Suppressor macrophage treated with lipopolysaccharide for 4 hours (primary cell): ENCODE measurements at places on chromosomes 11 and 22.

- no peak for DNase-seq
Measured at GRCh38 chr11:116861539-116861938, 24.1 kb upstream of the APOA1 start.

GRCh38 chr22:46961591-46962295 is 199.3 kb downstream of the TBC1D22A start:
- DNase-seq, result no peak

DNA sequence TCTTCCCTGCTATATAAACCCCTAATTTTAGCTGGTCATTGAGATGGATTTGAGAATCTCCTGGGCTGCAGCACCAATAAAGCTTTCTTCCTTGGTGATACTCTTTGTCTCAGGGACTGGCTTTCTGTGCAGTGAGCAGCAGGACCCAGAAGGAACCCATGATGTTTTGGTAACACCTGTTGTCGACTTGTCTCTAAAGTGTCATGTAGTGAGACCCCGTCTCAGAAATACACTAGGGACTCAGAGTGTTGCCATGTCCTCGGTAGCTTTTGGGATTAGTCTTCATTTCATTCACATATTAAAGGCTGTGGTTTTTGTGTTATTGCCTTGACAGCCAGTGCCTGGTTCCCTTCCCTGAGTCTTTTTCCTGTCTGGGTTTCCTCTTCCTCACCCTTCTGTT is 1078.7 kb downstream of the TBC1D22A start:
- DNase-seq, result no peak

DNA sequence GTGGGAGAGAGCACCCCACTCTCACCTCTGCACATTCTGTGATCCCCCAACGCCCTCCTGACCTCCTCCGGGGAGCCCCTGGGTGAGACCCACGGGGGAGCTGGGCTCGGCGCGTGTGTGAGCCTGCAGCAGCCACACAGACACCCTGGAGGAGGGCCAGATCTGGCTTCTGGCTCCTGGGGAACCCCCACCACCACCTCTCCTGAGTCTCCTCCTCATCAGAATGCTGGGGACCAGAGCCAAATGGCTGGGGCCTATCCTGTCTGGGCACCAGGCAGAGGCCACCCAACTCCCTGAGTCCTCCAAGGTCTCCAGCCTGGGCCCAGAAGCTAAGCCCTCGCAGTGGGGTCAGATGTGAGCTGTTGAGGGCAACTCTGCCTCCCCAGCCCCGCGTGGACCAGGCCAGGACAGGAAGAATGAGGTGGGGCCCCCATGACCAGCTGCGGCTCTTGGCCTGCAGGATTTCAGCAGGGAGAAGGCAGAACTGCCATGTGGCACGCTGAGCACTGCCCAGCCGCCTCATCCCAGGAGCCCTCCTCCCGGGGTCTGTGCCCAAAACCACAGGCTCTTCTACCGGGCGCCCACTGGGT is 5.5 kb upstream of the PIM3 start:
- no peak for DNase-seq

GRCh38 chr22:30557243-30557642 is 10.7 kb upstream of the SEC14L6 start:
- DNase-seq, result no peak

DNA sequence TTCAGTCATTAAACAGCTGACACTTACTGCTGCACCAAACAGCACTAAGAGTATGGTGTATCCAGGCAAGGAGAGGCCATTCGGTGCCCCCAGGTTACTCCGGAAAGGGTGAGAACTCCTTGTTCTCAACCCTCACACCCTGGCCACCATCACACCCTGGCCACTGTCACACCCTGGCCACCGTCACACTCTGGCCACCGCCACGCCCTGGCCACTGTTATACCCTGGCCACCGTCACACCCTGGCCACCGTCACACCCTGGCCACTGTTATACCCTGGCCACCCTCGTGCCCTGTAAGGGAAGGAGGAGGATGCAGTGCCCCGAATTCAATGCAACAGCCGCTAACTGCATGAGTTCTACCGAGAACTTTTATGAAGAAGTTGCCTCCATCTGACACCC is 644.4 kb downstream of the TBC1D22A start:
- DNase-seq, result no peak

GRCh38 chr11:107808521-107808920 is 50.1 kb downstream of the SLC35F2 start:
- no peak for DNase-seq

- no peak for DNase-seq
Measured at GRCh38 chr11:94873916-94874540, 99.3 kb downstream of the CWC15 start.

DNA sequence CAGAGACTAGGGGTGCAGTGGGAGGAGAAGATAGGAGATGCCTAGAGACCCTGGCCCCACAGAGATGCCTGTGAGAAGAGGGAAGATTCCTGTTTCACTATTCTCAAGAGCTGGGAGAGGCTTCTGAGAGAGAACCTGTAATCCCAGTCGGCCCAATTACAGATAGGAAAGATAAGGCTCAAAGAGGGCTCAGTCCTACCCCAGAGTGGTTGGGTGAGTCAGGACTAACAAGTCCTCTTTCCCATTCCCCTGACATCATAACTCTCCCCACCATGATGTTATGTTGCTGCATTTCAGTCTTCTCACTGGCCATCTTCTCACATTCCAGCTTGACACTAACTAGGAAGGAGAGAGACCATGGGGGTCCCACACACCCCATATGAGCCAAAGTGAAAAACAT is 17.9 kb downstream of the ARHGEF12 start:
- no peak for DNase-seq

DNA sequence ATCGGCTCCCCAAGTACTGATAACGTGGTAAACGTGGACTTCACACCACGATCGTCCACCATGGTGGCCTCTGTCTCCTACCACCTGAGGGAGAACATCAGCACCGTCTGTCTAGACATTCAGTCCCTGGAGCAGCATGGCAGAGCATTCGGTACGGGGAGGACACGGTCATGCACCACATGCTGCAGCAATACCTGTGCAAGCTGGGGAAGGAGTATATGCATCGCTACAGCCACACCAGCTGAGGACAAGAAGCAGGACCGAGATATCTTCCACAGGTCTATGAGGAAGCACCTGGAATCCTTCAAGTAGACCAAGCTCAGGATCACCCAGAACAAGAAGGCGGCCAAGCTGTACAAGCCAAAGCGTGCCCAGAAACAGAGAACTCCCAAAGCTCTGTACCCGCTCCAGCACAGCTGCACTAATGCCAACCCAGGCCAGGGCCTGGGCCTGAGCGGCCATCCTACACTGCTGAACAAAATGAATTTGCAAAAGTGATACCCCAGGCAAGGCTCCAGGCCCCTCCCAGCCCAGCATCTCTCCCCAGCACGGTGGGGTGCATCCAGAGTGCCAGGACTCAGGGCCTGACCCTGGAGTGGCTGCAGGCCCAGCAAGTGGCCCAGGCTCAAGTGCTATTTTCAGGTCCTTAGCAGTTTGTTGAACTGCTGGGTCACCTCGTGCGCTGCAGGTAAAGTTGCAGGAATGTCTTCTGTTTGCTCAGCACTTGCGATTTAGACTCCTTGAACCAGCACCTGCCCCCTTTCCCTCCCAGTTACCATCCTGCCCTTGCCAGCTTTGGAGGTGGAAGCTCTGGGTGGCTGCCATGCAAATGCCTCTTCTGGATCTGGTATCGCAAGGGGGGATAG is 119.3 kb upstream of the SERPIND1 start:
- DNase-seq, result no peak

DNA sequence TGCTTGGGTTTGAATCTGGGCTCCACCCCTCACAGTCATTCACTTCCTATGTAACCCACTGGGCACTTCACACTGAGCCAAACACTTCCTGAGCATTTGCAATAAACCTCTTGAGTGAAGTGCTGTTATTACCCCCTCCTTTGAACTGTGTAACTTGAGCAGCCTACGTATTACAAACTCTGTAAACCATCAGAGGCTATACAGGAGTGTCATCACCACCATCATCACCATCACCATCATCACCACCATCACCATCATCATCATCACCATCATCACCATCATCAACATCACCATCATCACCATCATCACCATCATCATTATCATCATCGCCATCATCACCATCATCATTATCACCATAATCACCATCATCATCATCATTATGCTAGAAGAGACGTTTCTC is 18.4 kb downstream of the RTL6 start:
- no peak for DNase-seq

DNA sequence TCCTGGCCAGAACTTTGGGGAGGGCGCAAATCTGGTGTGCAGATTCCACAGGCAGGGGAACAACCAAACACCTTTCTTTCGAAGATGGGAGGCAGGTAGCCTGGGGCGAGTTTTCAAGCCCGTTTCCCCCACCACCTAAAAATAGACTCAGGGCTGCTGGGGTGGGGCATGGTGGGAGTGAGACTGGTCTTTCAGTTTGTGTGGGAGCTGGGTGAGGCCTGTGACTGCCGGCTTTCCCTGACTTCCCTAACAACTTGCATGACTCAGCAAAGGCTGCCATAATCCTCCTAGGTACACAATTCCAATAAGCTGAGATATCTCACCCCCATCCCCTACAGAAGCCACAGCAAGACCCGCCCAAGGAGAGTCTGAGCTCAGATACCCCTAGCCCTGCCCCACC is 4.3 kb upstream of the OR5B12 start:
- DNase-seq, result no peak

DNA sequence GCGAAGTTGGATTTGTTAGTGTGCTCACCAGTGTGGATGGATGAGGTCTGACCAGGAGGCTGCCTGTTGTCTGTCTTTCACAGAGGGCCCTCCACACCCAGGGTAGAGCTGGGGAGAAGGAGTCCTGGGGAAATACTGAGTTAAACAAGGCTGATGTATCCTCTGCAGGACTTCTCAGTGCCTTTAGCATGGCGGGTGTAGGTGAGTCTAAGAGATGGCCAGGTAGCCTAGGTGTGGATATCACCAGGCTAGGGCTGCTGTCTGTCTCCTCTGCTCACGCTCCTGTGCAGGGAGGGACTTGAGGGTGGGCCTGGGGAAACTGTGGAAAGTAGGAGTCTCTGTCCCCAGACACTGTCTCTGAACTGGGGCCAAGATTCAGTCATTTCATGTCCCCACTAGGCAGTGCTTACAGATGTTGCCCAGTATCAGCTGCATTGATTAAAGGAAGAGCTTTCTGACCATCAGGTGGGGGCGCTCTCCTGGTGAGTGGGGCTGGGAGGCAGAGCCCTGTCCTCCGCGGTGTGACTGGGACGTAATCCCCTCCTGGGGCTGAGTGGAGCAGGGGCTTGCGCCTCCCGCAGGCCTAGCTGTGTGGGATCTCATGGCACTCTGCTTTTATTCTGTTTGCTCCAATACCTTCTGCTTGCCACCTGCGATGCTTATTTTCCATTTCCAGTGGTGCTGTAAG is 35.5 kb upstream of the CCDC188 start:
- DNase-seq, result no peak

DNA sequence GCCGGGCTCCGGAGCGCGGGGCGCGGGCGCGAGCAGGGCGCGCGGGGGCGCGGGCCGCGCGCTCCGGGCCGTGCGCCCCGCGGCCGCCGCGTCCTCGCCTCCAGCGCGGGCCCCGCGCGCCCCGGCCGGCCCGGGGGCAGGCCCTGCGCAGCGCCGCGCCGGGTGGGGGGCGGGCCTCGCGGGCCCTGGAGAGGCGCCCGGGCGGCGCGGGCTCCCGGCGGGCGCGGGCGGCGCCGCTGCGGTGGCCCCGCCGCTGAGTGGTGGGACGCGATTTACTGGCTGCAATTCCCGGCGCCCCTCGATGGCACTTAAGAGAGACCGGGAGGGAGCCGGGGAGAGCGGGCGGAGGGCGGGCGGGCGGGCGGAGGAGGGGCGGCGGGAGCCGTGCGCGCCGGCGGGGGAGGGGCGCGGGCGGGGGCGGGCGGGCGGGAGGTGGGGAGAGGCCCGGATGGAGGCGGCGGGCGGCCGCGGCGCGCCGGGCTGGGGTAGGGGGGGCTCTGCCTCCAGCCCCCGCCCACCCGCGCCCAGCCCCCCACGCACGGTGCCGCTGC is 73.2 kb upstream of the TCF20 start:
- DNase-seq, result no peak

- DNase-seq, result no peak
Measured at GRCh38 chr11:88327462-88328143, 9.9 kb downstream of the CTSC start.

DNA sequence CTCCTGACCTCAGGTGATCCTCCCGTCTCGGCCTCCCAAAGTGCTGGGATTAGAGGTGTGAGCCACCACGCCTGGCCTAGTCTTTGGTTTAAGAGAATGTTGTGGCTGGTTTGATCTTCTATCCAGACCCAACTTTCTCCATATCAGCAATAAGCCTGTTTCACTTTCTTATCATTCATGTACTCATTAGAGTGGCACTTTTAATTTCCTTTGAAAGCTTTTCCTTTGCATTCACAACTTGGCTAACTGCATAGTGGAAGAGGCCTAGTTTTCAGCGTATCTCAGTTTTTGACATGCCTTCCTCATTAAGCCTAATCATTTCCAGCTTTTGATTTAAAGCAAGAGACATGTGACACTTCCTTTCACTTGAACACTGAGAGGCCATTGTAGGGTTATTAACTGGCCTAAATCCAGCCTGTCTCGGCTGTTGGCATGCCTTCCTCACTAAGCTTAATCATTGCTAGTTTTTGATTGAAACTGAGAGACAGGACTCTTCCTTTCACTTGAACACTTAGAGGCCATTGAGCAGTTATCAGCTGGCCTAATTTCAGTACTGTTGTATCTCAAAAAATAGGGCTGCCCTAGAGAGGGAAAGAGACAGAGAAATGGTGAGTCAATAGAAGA is 13.1 kb upstream of the RPL3 start:
- DNase-seq, result no peak

- no peak for DNase-seq
Measured at GRCh38 chr11:76025068-76025467, 181.2 kb downstream of the WNT11 start.

DNA sequence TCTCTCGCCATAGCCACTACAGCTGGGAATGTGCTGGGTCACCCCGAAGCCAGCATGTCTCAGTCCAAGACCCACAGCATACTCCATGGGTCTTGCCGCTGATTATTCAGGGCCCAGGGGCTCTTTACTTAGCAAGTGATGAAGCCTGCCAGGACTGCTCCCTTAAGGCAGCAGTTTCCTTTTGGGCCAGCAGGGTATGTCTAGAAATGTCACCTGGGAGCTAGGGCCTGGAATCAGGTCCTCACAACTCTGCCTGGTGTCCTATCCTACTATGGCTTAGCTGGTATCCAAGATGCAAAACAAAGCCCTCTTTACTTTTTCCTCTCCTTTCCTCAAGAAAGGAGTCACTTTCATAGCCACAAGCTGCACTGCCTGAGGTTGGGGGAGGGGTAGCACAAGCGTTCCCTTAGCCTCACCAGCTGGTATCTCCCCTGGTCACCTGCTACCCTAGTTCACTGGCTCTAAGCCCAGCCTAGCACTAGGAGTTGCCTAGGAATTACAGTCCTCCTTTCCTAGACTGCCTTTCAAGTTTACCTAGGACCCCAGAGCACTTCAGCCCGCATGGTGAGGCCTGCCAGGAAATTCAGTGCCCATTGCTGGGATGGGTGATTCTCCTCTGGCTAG is 22.6 kb upstream of the NCR3LG1 start:
- no peak for DNase-seq
